ENCODE measurements at places on chromosomes 7 and 10.

GRCh38 chr10:128612195-128612594 is 486.0 kb upstream of the MKI67 start:
- DNase-seq, result no peak

- no peak for DNase-seq
Measured at GRCh38 chr7:4127909-4128560, 554.1 kb upstream of the FOXK1 start.

- DNase-seq, result no peak
Measured at GRCh38 chr7:25731068-25731845, 420.7 kb upstream of the NFE2L3 start.

- peak; percentile 25 for DNase-seq
Measured at GRCh38 chr7:151351967-151352366, 10.4 kb downstream of the NUB1 start.

GRCh38 chr10:63711361-63711760 is 190.2 kb downstream of the REEP3 start:
- DNase-seq, result no peak

- DNase-seq, result no peak
Measured at GRCh38 chr10:105284476-105285215, 643.6 kb downstream of the SORCS3 start.

- no peak for DNase-seq
Measured at GRCh38 chr7:28573059-28573553, 160.8 kb downstream of the CREB5 start.

DNA sequence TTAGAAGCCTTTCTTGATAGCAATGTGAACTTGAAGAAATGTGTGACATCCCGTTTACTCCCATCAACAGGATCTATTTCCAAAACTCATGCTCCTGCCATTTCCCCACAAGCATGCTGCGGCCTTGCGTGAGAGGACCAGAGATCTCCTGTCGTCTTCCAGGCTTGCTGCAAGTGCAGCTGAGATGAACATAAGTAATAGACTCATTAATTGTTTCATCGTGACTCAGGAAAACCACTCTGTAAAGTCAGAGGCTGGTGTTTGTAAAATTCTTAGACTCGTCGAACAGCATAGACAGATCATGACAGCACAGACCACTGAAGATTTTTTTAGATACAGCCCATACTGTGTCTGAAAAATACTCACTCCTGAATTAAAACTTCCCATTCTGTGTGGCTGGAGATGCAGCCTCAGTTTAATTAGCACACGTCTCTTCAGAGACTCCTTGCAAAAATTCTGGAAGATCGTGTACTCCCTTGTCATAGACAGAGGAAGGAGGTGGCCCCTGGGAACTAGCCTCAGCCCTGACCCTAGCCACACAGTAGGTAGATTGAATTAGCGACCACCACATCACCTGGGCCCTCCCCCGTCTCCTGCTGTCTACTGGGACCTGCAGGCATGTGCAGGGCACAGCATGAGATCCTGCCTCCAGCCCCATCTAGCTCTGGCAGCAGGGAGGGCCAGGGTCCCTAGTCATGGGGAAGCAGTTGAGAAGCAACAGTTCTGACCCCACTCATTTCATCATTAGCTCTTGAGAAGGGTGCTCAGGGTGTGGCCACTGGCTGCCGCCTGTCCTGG is 226.0 kb downstream of the CELF2 start:
- DNase-seq, result no peak
